ENCODE measurements at places on chromosomes 16 and 17.
A peak's percentile ranks its signal among the peaks of the same experiment; 100 is the strongest.

- DNase-seq, result no peak
These were observed at the start of gene NTN3 for GRCh38 chr16:2471016-2471652. Gene NTN3, plus strand, starts transcription at chr16:2471297. Its CDS starts 405 bp downstream, at chr16:2471702.

DNA sequence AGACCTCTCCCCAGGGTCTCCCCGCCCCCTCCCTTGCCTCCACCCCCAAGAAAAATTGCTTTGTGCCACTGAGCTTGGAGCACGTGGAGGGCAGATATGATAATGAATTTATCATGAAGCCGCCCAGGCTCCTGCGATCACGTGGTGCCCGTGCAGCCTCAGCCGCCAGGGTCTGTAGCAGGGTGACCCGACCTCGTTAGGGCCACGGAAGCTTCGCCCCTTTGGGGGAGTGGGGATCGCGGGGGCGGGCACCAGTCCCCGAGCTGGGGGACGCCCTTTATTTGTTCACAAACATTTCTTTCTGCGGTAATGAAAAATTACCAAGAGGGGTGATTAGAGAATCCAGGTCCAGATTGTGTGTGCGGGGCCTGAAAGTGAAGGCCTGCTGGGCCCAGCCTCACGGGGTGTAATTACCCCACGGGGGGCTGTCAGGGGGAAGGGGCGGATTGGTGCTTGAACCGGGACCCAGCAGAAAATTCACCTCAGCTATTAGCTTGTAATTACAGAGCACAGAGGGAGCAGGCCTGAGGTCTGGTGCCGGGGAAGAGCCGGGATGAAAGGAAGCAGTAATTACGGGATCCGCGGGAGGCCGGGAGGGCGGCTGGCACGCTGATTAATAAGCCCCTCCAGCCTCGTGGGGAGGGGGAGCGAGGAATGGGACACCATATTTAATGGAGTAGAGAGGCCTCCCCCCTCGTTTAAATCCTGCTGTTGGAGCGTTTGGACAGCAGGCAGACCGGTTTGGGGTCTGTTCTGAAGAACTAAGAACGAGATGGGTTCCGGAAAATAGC is 13.3 kb downstream of the GSE1 start:
- no peak for DNase-seq

- DNase-seq, result no peak
These were observed 264.3 kb upstream of the CACNG5 start for GRCh38 chr17:66570447-66571195.

DNA sequence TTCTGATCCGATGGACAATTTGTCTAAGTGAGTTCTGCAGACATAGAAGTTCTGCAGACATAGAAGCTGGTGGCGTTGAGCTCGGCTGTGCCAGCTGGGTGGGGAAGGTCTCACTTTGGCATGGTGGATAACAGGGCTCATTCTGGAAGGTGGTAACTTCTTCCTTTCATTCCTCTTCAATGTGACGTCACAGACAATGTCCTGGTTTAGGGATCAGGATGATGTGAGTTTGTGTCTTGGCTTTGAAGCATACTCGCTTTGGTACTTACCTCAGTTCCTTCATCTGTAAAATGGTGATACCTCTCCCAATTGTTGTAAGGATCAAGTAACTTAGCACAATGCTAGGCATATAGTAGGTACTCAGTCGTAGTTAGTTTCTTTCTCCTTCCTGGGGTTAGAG is 408.8 kb upstream of the ASIC2 start:
- DNase-seq, result no peak

DNA sequence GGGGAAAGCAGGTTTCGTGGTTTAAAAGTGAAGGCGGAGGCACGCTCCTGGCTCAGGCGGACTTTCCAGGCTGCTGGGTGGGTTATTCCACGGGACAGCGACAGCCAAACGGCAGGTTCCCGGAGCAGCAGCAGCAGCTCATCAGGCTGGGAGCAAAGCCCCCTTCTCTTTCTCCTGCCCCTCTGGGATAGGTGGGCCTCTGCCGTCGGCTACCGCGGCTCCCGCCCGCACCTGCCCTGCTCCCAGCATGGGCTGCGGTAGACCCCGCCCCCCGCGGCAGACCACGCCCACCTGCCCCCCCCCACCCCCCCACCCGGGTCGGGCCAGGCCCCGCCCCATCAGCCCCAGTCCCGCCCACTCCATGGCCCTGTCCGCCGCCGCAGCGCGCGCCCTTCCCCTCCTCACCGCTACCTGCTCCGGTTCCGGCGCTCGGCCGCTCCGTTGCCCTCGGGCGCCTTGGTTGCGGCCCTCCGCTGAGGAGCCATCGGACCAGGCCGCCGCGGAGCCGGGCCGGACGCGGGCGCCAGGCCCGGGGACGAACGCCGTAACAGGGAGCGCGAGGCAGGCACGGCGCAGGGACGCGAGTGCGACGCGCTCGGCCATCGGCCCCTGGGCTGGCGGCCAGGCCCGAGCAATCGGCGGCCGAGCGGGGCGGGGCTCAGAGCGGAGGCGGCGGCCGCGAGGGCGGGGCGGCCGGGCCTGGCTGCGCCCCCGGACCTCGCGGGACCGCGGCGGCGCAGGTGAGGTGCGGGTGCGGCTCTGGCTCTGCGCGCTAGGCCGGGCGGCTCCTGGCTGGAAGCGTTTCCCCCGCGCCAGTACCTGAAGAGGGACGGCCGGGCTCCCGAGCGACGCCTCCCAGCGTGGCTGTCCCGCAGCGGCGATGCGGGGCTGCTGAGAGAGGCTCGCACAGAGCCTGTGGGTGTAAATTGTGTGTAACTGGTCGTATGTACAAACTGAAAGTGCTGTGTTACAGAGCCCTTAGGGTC is at the start of the genes HEXD and OGFOD3:
Gene HEXD, plus strand, starts transcription at position 347 of the 986 bp plus-strand sequence. CDS start 1,453 bp downstream, outside the sequence.
Gene OGFOD3, minus strand, starts transcription at position 586 of the 986 bp plus-strand sequence. Its CDS starts 101 bp downstream, at position 485.
- peak; percentile 41 for DNase-seq

DNA sequence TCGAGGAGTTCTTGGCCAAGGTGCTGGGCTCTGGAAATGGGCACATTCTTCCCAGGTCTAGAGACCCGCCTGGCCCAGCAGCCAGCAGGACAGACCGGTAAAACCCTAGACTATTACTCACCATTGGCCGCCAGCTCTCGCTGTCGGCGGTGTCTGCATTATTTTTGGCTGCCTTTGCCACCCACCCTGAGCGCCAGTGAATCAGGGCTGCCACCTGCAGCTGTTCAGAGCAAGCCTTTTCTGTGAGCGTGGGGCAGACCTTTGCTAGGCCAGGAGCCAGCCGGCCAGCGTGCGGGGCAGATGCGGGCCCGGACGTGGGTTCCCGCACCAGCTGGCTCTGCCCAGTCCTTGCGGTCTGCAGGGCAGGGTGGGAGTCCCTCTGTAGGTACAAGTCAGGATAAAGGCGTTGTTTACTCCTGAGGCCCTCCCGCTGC is 15.8 kb upstream of the CLEC18A start:
- DNase-seq, result no peak

- DNase-seq, result no peak
These were observed 35.9 kb downstream of the SLC6A4 start for GRCh38 chr17:30199600-30199999.

- no peak for DNase-seq
These were observed 71.1 kb downstream of the TMEM114 start for GRCh38 chr16:8519179-8519578.

DNA sequence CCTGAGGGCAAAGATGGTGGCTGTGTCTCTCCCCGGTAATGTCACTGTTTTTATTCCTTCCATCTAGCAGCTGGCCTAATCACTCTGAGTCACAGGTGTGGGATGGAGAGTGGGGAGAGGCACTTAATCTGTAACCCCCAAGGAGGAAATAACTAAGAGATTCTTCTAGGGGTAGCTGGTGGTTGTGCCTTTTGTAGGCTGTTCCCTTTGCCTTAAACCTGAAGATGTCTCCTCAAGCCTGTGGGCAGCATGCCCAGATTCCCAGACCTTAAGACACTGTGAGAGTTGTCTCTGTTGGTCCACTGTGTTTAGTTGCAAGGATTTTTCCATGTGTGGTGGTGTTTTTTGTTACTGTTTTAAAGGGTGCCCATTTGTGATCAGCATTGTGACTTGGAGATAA is 5.5 kb upstream of the RAPGEFL1 start:
- DNase-seq, result no peak

DNA sequence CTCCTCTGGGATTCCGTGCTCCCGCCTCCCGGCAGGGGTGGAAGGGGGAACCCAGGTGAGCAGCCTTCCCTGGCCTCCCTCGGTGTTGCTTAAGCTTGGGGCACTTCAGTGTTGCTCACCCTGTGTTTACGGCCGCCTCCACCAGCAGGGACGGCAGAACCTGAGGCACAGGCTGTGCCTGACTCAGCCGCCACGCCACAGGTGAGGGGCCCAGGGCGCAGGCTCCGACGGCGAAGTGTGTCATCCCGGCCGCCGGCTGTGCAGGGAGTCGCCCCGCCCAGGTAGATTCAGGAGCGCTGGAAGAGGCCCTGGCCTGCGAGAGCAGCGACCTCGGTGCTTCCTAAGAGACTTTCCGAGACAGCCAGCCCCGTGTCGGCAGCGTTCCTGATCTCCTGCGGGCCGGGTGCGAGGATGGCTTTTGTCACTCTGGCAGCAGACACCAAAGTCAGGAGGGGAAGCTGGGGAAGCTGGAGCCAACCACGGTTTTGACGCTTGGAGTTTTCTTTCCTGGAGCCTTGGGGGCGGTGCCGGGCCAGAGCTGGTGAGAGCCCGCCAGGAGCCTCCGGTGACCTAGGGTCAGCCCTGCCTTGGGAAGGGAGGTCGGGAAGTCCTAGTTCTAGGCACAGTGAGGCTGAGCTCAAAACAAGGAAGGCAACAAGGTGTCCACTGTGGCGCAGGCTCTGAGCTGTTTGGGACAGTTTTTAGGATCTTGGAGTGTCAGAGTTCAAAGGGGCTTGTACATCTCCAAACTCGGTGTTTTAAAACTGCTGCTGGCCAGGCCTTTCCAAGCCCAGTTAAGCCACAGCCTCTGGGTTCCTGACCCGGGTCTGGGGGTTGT is 2.1 kb downstream of the GSE1 start:
- DNase-seq, result no peak

GRCh38 chr17:82602986-82603710 is 45.1 kb downstream of the WDR45B start:
- DNase-seq, result no peak

GRCh38 chr16:4613636-4614570 is 785 bp downstream of the UBALD1 start:
- no peak for DNase-seq

DNA sequence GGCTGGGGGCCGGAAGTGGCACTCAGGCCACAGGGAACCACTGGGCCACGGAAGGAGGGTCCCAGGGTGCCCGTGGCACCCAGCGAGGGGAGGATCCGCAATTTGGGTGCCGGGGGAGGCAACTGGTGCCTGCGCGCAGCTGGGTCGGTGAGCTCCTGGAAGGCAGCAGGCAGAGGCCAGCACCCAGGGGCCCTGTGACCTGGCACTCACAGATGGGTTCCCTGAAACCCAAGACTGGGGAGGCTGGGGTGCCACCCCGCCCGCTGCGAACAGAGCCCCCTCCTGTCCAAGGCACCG is 663 bp downstream of the SSTR5 start:
- DNase-seq, result no peak
